Activated T-cell treated with anti-CD3 and anti-CD28 coated beads, Interleukin-2, amount 50 U/mL, for 72 hours (primary cell): ENCODE measurements at places on chromosomes 16 and 17.
A peak's percentile ranks its signal among the peaks of the same experiment; 100 is the strongest.

DNA sequence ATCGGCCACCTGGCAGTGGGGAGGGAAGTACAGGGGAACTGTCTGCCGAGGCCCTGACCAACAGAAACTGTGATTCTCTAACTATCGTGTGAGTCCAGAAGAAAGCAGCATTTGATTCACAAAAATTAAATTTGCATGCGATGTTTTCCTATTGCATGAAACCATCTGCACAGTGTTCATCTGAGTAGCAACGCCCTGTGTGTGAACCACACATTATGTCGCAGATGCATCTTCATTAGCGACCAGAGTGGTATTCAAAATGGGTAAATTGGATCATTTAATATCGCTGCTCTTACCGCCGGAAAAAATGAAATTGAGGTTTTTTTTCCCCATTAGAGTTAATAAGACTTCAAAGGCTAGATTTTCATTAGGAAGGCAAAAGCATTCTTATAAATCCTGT lies 260.6 kb downstream of the ABCC12 start:
- no peaks in the 10 kb centered on the region for H3K36me3 ChIP-seq
- no peak for DNase-seq
- no peak overlapping the region for H3K4me3 ChIP-seq
- peaks cover 14% of the 10 kb centered on the region for H3K27me3 ChIP-seq

DNA sequence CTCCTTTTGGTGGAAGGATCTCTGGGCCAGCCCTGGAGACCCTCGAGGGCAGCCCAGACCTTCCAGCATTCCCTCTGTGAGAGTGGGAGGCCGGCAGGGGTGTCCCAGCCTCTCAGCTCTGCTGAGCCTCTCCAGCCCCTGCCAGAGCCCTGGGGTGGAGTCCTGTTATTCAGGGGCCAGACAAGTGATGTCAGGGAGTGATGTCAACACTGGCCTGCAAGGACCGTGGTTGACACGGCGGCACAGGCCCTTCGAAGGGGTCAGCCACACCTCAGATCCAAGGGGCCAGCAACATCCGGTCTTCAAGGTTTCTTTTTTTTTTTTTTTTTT lies 231.2 kb downstream of the KATNIP start:
- no peaks in the 10 kb centered on the region for H3K4me1 ChIP-seq
- H3K27me3 ChIP-seq = no peaks in the 10 kb centered on the region
- no peaks in the 10 kb centered on the region for H3K36me3 ChIP-seq
- no peak overlapping the region for H3K4me3 ChIP-seq
- H3K27ac ChIP-seq = no peak overlapping the region
- DNase-seq = no peak

- peaks cover 31% of the 10 kb centered on the region for H3K4me1 ChIP-seq
- DNase-seq = no peak
- no peaks in the 10 kb centered on the region for H3K27me3 ChIP-seq
- peaks cover 4% of the 10 kb centered on the region for H3K36me3 ChIP-seq
- H3K27ac ChIP-seq = no peak overlapping the region
Measured at GRCh38 chr17:48198950-48199541, 91.5 kb downstream of the SNX11 start.

DNA sequence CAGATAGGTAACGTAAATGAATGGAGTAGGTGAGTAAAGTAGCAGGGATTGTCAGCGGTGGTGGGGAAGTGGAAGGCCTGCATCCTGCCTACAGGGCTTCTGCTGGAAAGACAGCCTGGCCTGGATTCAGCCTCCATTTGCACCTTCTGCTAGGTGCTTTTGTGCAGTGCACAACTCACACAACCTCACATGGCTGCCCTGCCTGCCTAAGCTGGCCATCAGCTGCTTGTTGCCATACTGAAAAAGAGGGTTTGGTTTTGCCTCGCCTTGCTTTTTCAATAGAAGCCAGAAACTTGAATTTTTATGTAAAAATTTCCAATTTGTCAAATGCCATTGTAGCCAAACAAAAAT lies 36.3 kb downstream of the SOST start:
- no peak overlapping the region for H3K4me3 ChIP-seq
- no peak overlapping the region for H3K27ac ChIP-seq
- H3K27me3 ChIP-seq = peaks cover 6% of the 10 kb centered on the region
- peaks cover 20% of the 10 kb centered on the region for H3K4me1 ChIP-seq
- no peak for DNase-seq

- H3K4me3 ChIP-seq = no peak overlapping the region
- DNase-seq = no peak
- peaks cover 5% of the 10 kb centered on the region for H3K4me1 ChIP-seq
- H3K27ac ChIP-seq = peak overlapping the region; percentile 65
- H3K36me3 ChIP-seq = peaks cover 12% of the 10 kb centered on the region
Measured at GRCh38 chr17:61946359-61946758, 18.6 kb upstream of the INTS2 start.

DNA sequence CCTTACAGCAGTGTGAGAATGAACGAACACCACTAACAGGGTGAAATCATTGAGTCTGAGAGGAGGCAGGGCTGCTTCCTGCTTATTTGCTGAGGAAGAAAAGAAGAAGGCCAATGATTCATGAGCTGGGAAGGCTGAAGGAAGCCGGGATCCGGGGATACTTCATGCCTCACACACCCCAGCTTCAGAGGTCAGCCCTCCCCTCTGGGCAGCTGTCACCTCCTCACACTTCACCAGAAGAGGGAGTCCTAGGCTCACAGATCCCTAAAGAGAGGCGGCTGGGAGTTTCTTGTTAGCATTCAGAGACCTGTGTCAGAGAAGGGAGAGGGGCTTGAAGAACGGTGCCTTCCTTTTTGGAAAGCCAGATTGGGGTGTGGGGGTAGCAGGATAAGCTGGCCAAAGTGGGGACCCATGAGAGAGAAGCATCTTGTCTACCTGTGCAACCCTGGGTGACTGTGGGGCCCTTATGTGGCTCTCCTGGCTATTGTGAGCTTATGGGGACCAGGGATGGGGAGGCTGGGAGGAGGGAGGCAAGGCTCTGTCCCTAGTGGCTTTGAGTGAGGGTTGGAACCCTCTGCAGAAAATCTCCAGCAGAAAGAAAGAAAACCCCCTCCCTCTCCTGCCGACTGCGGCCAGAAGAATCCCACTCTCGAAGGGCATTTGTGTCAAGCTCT lies 94.6 kb downstream of the RGS9 start:
- H3K36me3 ChIP-seq = peaks cover 1% of the 10 kb centered on the region
- H3K27me3 ChIP-seq = peaks cover 22% of the 10 kb centered on the region
- DNase-seq = peak; percentile 60
- peak overlapping the region; percentile 37 for H3K4me3 ChIP-seq

DNA sequence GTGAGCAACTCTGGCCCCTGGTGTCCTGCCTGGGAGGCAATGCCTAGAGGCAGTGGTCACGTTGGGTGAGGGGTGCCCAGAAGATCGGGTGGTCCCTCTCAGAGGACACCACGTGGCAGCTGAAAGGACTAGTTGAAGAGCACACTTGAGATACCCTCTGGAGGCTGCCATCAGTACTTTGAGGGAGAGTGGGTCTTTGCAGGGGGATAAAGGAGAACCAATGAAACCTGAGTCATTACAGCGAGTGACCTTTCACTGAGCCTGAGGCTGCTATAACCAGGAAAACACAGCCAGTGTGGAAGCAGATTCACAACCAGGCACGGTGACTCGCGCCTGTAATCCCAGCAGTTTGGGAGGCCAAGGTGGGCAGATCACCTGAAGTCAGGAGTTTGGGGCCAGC lies 18.9 kb downstream of the CA4 start:
- DNase-seq = no peak
- H3K36me3 ChIP-seq = no peaks in the 10 kb centered on the region
- H3K4me1 ChIP-seq = peaks cover 41% of the 10 kb centered on the region
- no peaks in the 10 kb centered on the region for H3K27me3 ChIP-seq
- H3K27ac ChIP-seq = no peak overlapping the region

DNA sequence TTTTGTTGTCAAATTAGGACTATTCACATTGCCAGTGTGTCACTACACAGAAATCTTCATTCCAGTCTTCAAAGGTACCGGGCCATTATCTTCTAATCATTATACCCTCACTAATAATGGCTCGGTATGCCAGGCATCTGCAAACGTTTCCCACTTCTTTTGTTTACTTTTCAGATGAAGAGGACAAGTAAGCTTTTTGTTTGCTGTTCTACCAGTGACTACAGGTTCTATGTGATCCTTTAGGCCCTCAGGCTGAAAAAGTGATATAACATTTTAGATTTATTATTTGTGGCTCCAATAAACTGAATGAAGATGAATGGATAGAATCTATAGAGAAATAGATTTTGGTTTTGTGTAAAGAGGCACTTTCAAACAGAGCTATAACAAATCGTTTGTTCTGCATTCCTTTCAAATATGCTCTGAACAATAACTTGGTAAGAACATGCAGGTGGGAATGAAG lies 403 bp upstream of the KRTAP3-1 start:
- no peaks in the 10 kb centered on the region for H3K4me1 ChIP-seq
- no peak overlapping the region for H3K4me3 ChIP-seq
- H3K27ac ChIP-seq = no peak overlapping the region
- DNase-seq = no peak

GRCh38 chr16:89506791-89507191 lies 1.4 kb upstream of the SPG7 start:
- peaks cover 30% of the 10 kb centered on the region for H3K4me1 ChIP-seq
- H3K27ac ChIP-seq = peak overlapping the region; percentile 75
- peaks cover 3% of the 10 kb centered on the region for H3K36me3 ChIP-seq
- peak; percentile 30 for DNase-seq
- no peaks in the 10 kb centered on the region for H3K27me3 ChIP-seq
